Stimulated activated CD4-positive, alpha-beta T cell treated with anti-CD3 and anti-CD28 coated beads, Interleukin-12 subunit alpha, Interleukin-12 subunit beta, amount 100 ng/mL, for 48 hours (primary cell): ENCODE measurements at places on chromosomes 3 and 15.

DNA sequence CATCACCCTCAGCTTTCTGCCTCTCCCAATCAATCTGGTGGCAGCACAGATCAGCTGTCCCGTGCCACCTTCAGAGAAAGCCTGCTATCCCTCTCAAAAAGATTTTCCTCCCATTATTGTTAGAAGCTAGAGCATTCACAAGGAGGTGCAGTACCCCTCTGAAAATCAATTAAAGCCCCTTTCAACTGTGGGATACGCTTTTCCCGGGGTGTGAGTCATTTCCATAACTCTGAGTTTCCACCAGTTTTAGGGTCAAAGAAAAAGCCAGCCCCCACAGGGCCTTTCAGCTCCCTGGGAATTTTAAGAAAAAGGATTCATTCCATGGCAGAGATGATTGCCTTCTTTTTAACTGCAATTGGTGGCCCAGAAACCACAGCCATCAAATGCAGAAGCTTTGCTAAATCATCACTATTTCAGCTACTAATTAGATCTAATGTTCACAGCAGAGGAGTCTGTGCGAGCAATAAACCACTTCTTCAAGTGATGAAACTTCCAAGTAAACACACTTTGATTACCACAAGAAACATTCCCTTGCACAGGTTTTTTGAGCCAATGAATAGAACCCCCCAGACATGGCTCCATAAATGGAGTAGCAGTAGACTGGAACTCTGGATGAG, 270.0 kb upstream of the TPRG1 start:
- DNase-seq: no peak

- no peak for DNase-seq
Observed at GRCh38 chr15:47184003-47184907, 533.0 kb upstream of the SEMA6D start.

- DNase-seq: peak; percentile 78
Observed at GRCh38 chr3:52253314-52254304, 8.1 kb downstream of the PPM1M start.

- no peak for DNase-seq
Observed at GRCh38 chr3:134003066-134003465, 26.7 kb downstream of the SLCO2A1 start.

DNA sequence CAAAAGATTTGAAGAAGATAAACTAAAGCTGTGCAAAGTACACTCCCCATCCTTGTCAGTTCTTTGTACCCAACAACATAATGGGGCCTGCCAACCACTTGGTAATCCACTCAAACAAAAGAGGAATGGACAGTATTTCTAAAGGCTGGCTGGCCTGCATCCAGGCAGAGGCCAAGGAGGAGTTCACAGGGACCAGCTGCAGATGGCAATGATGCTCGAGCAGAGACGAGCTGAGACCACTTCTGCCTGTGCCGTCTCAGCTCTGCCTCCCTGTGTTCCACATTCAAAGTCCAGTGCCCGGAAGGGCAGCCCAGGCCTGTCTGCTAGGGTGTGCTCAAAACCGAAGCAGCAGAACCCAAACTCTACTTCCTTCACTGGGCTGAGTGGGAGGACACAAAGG, 14.3 kb downstream of the CXCR6 start:
- DNase-seq: no peak

- no peak for DNase-seq
Observed at GRCh38 chr3:35648347-35648746, 9.0 kb downstream of the ARPP21 start.

GRCh38 chr3:37136067-37136466, 38.3 kb downstream of the LRRFIP2 start:
- DNase-seq: no peak

DNA sequence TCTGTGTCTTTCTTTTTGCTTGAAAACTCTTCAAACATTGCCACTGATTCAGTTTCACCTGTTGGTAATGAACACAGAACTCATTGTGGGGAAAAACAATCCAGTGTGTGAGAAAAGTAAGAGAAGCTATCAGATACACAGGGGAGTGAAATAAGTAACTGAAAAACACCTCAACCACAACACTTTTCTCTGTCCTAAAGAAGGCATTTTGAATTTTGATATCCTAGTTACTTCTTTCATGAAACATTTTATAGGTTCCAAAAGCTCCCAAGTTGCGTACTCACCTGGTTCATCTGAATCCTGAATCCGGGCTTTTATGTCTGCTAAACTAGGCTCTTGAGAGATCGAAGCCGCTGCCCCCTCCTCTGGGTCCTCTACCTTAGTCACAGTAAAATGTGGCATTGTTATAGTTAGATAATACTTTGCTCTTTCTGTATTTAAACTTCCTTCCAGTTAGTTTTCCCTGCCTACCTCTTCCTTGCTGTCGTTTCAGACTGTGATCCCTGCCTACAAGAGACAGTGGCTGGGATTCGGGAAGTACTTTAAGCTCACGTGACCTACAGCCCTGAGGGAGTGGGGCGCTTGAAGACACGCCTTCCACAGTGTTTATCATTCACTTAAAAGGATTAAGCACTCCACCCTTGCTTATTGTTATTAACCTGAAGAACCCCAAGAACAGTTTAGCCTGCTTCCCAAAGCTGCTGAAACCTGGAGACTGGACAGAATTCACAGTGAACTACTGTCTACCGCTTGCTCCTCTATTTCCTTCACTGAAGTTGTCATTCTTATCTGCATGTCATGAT, 19.1 kb downstream of the SLC12A6 start:
- no peak for DNase-seq

GRCh38 chr3:123660900-123661299, 76.0 kb upstream of the HACD2 start:
- DNase-seq: no peak

DNA sequence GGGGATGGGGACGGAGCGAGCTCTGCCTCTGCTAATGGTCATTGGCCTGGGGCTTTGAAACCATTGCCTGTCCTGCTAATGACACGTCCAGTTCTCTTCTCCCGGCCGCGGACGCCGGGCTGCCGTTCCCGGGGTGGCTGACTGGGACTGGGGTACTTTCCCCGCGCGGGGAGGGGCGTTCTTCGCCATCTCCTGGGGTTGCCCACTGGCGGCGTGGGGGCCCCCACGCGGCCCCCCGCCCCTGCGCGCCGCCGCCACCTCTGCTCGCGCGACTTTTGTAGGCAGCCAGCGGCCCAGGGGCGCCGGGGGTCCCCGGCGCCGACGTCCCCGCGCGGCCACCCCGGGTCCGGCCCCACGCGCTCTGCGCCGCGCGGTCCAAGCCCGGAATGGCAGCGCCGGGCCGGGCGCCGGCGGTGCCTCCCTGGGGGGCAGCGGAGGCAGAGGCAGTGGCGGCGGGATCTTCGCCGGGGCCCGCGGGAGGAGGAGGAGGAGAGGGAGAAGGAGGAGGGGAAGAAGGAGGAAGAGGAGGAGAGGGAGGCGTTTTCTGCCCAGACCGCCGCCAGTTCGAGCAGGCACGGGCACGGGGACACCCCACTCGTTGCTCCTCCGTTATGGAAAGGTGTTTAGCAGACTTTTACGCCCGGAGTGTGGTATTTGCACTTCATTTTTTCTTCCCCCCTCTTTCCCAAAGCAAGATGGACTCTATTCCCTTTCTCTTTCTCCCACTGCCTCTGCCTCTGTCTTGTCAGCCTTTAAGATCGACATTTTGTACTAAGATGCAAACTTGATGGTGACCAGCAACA, 2.3 kb downstream of the BBX start:
- DNase-seq: peak; percentile 12

GRCh38 chr3:24525557-24525956, 30.9 kb upstream of the THRB start:
- no peak for DNase-seq

DNA sequence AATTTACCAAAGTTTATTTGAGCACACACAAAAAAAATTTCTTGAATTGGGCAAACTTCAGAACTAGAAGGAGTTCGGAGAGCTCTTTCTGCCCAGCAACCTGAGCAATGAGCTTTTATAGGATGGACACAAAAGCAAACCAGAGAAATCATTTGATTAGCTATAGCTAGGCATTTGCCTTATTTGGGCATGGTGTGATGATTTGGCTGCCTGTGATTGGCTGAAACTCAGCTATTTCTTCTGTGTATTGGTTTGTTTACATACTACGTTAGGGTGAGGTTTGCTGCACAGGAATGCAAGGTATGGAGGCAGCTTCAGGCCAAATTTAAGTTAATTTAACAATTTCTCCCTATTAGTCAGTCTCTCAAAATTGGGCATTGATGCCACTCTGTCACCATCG, 65.1 kb downstream of the NEK11 start:
- DNase-seq: no peak

- DNase-seq: no peak
Observed at GRCh38 chr3:138682648-138683047, 74.1 kb downstream of the FAIM start.

DNA sequence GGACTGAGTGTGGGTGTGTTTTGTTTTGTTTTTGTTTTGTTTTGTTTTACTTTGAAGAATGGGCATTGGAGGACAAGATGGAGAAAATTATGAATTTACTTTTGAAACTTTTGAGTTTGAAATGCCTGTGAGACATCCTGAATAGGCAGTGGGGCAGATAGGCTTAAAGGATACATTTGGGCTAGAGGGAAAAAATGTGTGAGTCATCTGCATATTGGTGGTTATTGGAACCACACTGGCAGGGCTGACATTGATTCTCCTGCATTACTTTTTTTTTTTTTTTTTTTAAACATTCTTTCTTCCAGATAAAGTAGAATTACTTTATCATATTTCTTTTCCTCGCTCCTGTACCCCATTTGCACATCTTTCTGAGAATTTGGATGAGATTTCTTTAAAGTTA, 56.1 kb downstream of the CALML4 start:
- DNase-seq: no peak

DNA sequence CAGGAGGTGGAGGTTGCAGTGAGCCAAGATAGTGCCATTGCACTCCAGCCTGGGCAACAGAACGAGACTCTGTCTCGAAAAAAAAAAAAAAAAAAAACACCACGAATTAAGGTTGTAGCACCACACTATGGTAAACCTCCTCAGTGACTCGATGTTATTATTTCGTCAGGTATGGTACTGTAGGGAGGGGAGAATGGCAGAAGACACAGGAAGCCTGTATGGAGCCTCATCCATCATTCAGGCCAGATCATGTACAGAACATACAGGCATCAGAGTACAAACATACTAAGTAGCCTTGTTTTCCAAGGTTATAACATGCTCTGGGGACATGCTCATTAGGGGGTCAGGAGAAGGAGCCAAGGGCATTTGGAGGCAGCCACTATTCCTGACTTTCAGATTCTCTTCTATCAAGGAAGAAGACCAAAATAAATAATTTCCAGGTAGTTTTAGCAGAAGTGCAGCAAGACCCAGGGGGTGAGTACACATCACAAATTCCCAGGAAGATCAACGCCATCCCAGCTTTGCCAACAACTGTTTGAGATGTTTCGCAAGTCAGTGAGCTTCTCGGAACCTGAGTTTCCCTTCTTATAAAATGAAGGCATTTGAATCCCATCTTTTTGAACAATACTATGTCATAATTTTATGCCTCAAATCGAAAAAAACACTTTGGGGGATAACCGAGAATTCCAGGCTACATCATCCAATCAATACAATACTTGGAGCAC, 79.8 kb downstream of the FOXP1 start:
- no peak for DNase-seq

DNA sequence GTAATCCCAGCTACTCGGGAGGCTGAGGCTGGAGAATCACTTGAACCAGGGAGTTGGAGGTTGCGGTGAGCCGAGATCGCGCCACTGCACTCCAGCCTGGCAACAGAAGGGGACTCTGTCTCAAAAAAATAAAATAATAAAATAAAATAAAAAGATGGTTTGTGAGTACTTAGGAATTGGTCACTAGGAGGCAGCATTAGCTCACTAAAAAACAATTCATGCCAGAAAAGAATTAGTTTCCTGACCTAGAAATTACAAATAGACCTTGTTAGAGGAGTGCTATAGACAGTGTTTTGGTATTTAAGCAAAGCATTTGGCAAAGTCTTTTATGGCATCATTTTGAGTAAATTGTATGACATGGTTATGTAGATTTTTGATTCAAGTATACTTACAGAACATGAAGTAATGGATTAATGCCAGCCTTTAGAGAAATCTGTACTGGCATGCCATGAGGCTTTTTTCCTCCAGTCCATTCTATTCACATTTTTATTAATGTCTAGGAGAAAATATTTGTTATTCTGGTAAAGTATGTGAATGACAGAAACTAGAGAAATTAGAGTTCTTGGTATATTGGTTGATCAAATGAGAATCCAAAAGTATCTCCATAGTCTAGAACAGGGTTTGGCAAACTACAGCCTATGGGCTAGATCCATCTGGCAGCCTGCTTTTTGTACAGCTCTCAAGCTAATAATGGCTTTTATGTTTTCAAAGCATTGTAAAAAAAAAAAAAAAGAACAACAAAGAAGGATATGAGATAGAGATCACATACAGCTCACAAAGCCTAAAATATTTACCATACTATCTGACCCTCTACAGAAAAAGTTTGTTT, 81.6 kb downstream of the LRRC49 start:
- DNase-seq: no peak

DNA sequence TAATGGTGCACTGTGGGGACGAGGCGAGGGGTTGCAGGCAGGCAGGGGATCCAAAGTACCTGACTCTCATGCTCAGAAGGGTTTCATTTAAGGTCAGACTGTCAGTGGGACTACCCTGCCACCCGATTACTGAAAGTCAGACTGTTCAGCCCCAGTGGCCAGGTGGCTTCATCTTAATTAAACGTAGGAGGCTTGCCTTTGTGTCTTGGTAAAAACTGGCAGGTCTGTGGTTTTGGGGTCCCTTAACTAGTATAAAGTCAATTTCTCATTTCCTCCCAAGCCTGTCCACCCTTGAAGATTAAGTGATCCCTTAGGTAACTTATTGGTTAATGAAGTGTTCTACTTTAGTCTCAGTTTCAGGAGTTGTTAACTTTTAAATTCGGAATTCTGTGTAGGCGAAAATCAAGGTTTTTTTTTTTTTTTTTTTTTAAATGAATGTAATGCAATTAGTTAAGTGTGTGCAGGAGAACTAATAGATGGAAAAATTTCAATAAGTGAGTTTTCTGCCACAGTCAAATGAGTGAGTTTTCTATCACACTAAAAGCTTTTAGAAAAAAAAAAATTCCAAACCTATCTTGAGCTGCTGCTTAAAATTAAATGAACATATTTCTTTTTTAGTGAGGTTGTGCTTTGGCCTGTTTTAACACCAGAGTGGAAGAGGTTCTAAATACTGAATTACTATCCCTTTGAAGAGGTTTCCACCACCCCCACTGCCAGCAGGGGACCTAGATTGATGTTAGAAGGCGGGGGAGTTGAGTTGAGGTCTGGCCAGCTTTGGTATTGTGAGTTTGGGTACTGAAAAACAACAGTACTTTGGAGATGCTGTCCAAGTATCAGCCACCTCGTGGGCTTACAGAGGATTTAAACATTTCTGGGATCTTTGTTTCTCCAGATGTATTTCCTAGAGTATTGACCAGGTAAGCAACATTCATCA, 15.2 kb downstream of the ITPR1 start:
- no peak for DNase-seq

DNA sequence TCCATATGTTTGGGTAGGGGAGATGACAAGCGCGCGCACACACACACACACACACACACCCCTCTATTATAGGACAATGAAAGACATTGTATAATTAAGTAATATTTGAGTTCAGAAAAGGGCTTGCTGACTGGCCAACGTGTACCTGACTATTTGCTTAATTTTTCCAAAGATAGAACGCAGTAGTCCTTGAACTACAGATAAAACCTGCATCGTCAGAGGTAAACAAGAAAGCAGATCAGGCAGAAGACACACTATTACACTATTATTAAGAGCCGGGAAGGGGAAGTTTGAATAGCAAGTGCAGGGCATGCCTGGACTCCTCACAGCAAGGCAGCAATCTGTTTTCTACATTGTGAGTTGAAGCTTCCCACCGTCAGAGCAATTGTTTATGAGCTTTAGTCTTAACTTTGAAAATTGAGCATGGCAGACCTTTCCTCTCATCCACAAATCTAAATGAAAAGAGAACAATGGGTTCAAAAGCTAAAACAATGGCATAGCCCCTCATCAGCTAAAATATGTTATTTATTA, 427.7 kb downstream of the GABRG3 start:
- DNase-seq: no peak

- DNase-seq: peak; percentile 67
Observed at GRCh38 chr3:46998121-46998851, 18.8 kb downstream of the NBEAL2 start.
